Activated naive CD8-positive, alpha-beta T cell treated with anti-CD3 and anti-CD28 coated beads, Interleukin-2, amount 50 U/mL, for 24 hours (primary cell): ENCODE measurements at places on chromosomes 11 and 22.

DNA sequence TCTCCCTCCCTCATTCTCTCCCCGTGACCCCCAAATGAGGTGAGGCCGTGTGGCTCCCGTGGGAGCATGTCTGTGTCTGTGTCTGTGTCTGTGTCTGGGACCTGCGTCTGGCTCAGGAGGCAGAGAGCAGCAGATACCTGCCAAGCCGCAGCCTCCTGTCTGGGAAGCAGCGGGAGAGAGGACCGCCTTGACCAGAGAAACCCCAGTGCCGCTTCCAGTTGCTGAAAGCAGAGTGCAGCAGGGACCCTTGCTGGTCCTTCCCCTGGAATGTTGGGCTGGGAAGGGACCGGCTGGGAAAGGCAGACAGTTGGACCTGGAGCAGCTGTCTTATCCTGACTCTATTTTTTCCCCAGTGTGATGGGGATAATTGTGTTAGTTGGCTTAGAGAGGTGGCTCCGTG lies 525 bp downstream of the CSDC2 start:
- H3K36me3 ChIP-seq = no peaks in the 10 kb centered on the region
- H3K4me3 ChIP-seq = no peak overlapping the region
- DNase-seq = no peak
- peaks cover 32% of the 10 kb centered on the region for H3K27me3 ChIP-seq

DNA sequence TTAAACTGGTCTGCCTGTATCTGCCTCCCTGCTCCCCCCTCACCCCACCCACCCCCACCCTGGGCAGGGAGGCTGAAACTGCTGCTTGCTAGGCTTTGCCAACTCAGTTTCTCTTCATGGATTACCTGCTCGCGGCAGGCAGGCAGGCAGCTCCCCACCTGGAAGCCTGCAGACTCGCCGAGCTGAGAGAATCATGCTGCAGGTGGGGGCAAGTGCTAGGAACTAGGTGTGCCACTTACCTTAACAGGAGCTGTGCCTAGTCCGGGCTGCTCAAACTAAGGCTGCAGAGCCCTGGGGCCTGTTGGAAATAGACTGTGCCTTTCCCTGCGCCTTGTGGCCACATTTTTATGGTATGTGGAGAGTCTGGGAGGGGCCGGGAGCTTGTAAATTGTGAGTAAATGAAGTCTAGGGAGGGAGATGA lies 30.3 kb downstream of the MARK2 start:
- no peak for DNase-seq
- H3K36me3 ChIP-seq = peaks cover 8% of the 10 kb centered on the region
- peak overlapping the region; percentile 33 for H3K4me3 ChIP-seq
- peaks cover 90% of the 10 kb centered on the region for H3K4me1 ChIP-seq

DNA sequence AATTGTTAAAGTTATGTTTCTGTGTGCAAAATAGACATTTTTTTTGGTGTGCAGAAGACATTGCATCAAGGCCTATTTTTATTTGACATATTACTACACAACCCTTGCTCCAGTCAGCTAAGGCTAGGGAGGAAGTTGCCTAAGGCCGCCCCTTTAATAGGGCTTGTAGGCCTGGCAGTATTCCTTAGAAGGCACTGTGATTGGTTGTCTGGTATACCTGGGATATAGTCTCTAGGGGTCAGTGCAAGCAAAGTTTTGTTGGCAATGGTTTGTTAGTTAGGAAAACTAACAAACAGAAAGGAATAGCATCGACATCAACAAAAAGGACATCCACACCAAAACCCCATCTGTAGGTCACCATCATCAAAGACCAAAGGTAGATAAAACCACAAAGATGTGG lies 16.9 kb downstream of the CCDC15 start:
- H3K4me1 ChIP-seq = no peaks in the 10 kb centered on the region
- no peak for DNase-seq
- H3K4me3 ChIP-seq = no peak overlapping the region
- H3K27ac ChIP-seq = no peak overlapping the region
- H3K27me3 ChIP-seq = no peaks in the 10 kb centered on the region

- no peak for DNase-seq
- H3K4me3 ChIP-seq = no peak overlapping the region
- H3K27me3 ChIP-seq = peaks cover 3% of the 10 kb centered on the region
- no peaks in the 10 kb centered on the region for H3K36me3 ChIP-seq
- H3K27ac ChIP-seq = no peak overlapping the region
Measured at GRCh38 chr11:13149991-13150390, 127.6 kb upstream of the BMAL1 start.

- peaks cover 8% of the 10 kb centered on the region for H3K27me3 ChIP-seq
- no peak overlapping the region for H3K27ac ChIP-seq
- no peak for DNase-seq
Measured at GRCh38 chr11:30150425-30150824, 80.4 kb upstream of the FSHB start.

DNA sequence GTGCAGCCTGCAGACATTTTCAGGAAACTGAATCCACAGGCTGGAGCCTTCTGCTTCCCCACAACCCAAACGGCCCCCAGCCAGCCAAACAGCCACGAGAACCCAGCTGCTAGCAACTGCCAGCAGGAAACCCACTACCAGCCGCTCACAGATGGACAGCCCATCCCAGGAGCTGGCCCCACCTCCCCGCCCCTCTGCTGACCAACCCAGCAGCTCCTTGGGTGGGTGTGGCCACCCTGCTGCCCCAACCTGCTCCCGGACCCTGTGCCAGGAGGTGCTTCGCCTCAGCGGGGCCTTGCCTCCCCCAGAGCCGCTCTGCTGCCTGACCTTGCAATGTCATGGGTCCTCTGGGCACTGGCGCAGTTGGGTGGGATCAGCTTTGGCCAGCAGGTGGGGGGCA lies 8.2 kb upstream of the CCDC188 start:
- H3K36me3 ChIP-seq = no peaks in the 10 kb centered on the region
- no peak for DNase-seq
- no peaks in the 10 kb centered on the region for H3K4me1 ChIP-seq
- H3K27me3 ChIP-seq = peaks cover 4% of the 10 kb centered on the region

- H3K4me1 ChIP-seq = peaks cover under 1% of the 10 kb centered on the region
- no peak overlapping the region for H3K27ac ChIP-seq
Measured at GRCh38 chr22:17647991-17648390, 9.4 kb downstream of the BCL2L13 start.

DNA sequence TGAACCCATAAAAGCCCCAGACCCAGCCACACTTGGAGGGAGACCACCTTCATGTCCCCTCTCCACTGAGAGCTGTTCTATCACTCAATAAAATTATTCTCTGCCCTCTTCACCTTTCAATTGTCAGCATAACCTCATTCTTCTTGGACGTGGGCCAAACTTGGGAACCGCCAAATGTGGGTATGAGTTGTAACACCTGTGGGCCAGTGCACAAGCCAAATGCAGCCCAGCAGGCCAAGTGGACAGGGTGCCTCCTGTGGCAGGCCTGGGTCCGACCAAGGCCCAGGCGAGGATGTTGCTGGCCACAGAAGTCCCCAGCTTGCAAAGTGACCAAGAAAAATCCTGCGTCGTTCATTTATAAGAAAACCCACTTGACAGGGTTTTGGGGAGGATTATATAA lies 621.2 kb downstream of the METTL15 start:
- no peak overlapping the region for H3K27ac ChIP-seq
- H3K36me3 ChIP-seq = no peaks in the 10 kb centered on the region
- H3K4me1 ChIP-seq = no peaks in the 10 kb centered on the region
- H3K27me3 ChIP-seq = no peaks in the 10 kb centered on the region

- DNase-seq = no peak
- H3K4me3 ChIP-seq = no peak overlapping the region
- H3K36me3 ChIP-seq = no peaks in the 10 kb centered on the region
- H3K27ac ChIP-seq = no peak overlapping the region
Measured at GRCh38 chr11:12868315-12869073, 140.6 kb upstream of the RASSF10 start.
